ENCODE measurements at places on chromosomes 12 and 14.

- no peak for DNase-seq
Measured at GRCh38 chr14:59116984-59117415, 71.5 kb upstream of the DAAM1 start.

- no peak for DNase-seq
Measured at GRCh38 chr14:49622022-49622607, 1.5 kb downstream of the MGAT2 start.

DNA sequence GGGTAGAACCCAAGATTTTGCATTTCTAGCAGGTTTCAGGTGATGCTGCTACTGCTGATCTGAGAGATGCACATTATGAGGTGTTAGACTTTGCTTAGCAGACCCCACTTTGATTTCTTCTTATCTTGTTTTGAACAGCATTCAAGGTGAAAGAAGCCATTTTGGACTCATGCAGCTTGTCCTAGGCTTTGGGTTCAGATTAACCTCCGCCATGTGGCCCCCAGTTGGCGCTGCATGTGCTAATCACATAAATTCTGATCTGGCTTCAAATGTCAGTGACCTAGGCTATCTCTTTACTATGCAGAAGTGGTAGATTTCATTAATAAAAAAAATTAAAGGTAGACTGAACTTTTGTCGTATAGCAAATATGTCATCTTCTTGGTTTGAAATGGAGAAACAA, 89.8 kb upstream of the DYRK2 start:
- no peak for DNase-seq

- DNase-seq: peak; percentile 10
Measured at GRCh38 chr14:67358924-67359774, 455 bp downstream of the ATP6V1D start.

- no peak for DNase-seq
Measured at GRCh38 chr12:30830751-30831150, 76.0 kb upstream of the CAPRIN2 start.

DNA sequence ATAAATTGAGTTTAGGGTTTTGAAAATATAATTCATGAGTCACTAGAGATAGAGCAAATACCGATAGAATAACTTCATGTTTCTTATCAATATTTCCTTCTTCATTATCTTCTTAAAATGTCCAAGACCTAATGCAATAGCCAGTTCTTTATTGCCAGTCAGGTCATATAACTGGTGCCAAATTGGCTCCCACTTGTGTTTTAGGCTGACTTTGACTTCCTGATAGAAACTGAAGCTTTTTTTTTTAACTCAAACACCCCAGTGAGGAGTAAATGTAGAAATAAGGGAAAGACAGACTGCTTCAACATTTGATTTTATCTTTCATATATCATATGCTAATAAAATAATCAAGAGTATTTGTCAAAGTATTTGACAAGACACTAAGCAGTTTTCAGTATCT, 80.7 kb downstream of the ARMH4 start:
- DNase-seq: no peak

- no peak for DNase-seq
Measured at GRCh38 chr12:125873016-125873415, 807.8 kb downstream of the AACS start.

DNA sequence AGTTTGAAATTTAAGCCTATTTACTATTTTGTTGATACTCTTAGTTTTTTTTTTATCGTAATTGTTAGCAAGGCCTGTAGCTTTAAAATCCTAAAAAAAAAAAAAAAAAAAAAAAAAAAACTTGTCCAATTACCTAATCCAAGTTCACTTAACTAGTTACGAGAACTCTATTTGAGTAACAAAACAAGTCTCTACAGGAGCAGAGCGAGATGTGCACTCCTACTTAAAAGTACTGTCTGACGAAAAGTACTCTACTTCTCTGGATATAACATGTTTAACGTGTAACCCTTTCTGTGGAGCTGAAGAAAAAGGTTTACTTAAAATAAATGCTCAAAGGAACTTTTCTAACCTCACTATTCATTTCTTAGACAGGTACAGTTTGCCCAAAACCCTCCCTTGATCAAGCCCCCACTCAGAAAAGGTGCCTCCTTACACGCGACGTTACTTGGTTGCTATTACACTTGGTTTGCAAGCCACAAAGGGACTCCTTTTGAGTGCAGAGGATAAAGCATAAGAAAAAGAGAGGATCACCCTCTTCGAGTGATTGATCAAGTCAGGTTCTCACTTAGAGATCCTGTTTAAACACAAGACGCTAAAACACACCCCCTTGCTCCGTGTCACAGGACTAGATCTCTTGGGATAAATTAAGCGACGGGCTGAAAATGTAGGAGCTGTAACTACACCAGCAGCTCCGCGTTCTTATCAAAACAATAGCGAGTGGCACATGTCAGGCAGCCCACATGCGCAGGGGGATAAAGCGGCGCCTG, 2.2 kb downstream of the BAZ1A start:
- DNase-seq: peak; percentile 25

DNA sequence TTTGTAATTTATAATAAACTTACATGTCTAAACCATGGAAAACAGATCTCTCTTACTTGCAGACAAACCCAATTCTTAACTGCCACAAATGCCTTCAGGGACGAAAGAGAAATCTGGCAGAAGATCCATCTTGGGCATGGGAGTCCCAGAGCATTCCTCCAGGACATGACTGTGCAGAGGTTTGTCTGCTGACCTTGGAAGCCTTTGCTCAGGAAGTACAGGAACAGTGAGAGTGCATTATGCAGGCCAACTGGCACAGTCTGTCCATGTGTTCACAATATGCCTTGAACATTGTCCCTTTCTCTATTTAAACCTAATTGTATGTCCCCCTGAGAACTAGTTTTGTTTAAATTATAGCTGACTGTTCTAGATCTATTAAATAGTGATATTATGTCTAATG, 467.1 kb downstream of the ATP23 start:
- DNase-seq: no peak

DNA sequence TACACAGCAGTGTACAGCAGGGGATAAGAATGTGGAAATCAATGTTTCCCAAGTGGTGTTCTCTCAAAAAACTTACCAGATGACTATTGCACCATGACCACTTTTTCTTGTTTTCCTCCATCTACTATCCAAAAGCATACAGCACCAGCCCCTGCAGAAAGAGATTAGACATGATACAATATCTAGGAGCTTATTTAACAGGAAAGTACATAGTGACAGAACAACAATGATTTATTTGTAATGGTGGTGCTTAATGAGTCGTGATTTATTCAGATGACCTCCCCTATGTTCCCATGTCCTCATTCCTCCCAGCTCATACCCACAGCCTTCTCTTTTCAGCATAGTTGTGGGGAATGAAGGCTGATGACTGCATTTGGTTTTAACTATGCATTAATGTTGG, 413.6 kb downstream of the BTG1 start:
- no peak for DNase-seq

DNA sequence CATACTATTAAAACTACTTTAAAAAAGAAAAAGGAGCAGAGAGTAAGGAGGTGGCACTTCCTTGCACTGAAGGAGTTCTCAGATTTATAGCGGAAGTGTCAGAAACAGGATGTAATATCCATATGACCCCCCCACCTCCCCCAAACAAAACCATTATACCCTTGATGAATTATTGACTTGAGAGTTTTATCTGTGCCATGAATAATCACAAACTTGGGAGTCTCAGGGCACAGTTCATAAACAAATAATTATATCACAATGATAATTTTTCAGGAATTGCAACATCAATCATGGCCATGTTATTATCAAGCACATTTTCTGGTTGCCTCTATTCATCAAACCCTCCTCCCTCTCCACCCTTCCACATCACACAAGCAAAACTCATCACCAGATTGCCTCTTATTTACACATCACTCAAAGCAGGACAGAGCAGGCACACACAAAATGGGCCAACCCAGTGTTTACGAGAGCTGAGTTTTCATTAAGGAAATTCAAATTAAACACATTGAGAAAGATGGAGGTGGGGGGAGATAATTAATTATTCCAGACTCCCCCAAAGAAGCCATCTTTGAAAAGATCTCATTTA, 141.4 kb downstream of the EGLN3 start:
- no peak for DNase-seq

- DNase-seq: no peak
Measured at GRCh38 chr12:51275088-51275487, 4.9 kb upstream of the SMAGP start.
